ENCODE measurements at places on chromosomes 7 and 10.

GRCh38 chr10:123445261-123445775, 220.8 kb upstream of the GPR26 start:
- DNase-seq, result no peak

DNA sequence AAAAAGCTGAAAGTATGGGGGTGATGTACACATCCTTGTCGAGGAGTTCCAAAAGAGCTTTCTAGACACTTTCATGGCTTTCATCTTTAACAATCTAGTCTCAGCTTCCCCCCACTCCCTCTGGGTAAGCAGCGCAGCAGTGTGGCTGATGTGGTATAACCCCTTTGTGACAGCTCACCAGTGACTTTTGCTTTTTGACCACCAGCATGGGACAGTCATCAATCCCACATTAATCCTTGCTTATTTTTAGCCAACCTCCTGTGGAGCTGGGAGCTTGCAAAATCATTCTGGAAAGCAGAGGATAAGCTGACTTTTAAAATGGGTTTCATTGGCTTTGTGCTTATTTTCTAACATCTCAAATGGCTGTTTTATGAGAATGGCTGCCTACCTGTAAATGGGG, 272.7 kb downstream of the HDAC9 start:
- peak; percentile 78 for DNase-seq

DNA sequence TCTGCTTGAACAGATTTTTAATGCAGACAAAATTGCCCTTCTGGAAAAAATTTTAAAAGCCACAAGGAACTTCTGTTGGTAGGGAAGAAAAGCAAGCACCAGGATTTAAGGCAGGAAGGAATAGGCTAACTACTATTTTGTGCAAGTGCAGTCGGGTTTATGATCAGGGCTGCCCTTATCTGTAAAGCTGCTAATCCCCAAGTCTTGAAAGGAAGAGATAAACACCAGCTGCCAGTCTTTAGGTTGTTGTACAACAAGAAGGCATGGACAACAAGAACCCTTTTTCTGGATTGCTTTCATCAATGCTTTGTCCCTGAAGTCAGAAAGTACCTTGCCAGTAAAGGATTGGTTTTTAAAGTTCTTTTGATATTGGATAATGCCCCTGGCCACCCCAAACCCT, 40.7 kb downstream of the RALA start:
- DNase-seq, result no peak

DNA sequence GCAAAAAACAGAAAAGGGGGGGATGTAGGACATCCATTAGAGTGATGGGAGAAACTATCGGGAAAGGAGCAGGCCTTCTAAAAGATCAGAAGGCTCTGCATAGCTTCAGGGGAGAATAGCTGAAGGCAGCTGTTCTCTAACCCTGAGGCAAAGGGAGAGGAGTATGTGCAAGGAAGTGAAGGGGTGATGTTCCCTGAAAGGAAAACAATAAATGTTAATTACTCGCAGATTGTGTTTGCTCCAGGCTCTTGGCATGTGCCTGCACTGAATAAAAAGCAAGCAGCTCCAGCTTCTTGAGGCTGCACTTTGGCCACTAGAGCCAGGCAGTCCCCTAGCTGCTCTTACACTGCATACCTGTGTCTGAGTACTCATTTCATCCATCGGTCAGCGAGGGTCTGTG, 14.4 kb upstream of the STARD3NL start:
- DNase-seq, result no peak

GRCh38 chr7:140206616-140207389, 30.0 kb upstream of the KDM7A start:
- DNase-seq, result no peak

- DNase-seq, result no peak
Observed at GRCh38 chr10:126392068-126392467, 3.8 kb upstream of the ADAM12 start.

DNA sequence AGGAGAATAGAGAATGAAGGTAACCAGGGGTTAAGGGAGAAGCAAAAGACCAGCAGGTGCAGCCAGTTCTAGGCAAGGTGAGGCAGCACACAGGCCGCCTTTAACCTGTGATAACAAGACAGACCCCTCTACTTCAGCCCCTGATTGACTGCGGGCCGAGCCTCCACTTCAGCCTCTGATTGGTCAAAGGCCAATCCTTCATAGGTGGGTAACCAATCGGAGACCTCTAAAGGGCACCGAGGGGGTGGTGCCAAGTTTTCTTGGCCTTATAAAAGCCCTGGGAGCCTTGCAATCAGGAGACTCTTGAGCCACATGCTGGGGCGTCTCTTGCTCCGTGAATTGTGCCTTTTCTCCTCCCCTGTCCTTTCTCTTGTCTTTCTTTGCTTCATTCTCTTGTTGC, 98.8 kb downstream of the ELFN1 start:
- DNase-seq, result no peak

DNA sequence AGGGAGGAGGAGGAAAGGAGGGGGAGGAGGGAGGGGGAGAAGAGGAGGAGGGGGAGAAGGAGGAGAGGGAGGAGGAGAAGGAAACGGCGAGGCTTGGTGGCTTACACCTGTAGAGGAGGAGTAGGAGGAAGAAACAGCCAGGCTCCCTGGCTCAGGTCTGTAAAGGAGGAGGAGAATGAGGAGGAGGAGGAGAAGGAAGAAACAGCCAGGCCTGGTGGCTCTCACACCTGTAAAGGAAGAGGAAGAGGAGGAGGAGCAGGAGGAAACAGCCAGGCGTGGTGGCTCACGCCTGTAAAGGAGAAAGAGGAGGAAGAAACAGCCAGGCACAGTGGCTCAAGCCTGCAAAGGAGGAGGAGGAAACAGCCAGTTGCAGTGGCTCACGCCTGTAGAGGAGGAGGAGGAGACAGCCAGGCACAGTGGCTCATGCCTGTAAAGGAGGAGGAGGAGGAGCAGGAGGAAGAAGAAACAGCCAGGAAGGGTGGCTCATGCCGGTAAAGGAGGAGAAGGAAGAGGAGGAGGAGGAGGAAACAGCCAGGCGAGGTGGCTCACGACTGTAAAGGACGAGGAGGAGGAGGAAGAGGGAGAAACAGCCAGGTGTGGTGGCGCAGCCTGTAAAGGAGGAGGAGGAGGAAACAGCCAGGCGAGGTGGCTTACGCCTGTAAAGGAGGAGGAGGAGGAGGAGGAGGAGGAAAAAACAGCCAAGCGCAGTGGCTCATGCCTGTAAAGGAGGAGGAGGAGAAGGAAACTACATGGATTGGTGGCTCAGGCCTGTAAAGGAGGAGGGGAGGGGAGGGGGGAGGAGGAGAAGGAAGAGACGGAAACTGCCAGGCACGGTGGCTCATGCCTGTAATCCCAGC, 14.9 kb upstream of the CRCP start:
- peak; percentile 92 for DNase-seq

GRCh38 chr10:84205049-84205852, 10.9 kb downstream of the CDHR1 start:
- DNase-seq, result peak; percentile 49

DNA sequence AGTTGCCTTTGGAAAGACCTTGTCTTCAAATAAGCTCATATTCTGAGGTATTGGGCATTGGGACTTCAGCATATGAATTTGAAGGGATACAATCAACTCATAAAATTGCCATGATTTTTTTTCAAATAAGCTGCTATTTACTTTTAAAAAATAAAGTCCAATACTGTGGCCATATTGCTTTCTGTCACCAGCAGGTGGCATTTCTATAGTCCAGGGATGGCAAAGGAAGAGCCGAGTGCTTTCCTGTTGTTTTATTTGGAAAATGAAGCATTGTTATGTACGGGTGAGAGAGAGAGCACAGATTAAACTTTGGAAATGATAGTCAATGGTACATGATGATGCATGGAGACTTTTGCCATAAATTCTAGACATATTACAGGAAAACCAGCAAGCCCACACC, 104.1 kb upstream of the DPP6 start:
- no peak for DNase-seq

DNA sequence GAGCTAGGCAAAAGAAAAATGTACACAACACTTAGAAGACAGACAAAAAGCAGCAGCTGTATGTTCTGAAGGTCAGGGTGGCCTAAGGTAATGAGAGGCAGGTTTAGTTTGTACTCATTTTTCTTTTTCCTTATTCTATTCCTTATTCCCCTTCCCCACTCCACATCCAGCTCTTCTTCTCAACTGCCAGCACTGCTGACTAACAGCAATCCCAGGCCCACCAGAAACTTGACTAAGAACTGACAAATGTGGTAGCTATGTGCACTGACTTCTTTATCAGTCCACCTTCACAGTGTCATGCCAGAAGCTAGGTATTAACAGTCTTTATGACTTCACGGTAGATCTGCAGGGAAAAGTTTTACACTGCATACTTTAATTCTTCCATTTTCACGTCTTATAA, 6.1 kb downstream of the COPG2 start:
- no peak for DNase-seq

DNA sequence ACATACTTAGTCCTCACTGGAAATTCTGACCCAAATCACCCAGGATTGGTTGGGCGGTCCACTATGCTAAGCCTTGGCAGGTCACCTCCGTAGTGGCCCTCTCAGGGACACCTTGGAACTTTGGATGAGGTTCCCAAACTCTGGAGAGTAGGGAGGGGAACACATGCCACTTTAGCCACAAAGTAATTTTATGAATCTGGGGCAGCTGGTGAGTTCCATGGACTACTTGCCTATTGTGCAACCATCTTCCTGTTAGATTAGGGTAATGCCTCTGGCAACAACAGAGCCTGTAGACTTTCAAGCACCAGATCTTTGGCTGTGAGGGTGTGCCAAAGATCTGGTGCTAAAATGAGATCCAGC, 77.7 kb downstream of the ITGB8 start:
- peak; percentile 26 for DNase-seq

DNA sequence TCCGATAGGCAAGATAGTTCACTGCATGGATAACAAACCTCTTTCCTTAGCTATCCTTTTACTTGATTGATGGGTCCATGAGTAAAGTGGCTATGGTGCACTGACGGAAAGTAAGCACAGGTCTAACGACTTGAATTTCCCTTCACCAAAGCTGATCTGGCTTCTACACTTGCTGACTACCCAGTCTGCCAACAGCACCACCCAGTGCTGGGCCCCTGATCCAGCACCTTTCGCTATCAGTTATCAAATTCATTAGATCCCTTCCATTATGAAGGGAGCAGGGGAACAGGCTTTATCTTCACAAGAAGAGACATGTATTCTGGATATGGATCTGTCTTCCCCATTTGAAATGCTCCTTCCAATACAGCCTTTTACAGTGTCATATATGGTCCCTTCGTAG, 855.9 kb downstream of the GRID1 start:
- no peak for DNase-seq

DNA sequence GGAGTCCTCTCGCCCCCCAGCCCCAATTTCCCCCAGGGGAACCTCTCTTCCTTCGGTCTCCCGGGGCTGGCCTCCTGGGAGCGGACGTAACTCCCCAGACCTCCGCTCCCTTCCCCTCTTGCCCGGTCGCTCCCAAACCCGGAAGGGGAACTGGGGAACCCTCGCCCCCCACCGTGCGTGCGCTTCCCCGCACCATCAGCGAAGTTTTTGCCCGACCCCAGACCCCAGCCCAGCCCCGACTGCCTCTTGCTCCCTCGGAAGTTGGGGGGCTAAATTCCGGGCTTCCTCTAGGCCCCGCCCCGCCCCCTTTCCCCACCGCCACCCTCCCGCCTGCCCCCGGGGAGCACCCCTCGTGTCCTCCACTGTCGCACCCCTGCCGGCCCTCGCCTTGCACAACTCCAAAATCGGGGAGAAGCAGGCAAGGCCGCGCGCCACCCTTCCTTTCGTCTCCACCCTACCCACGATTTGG, 436 bp downstream of the GNB2 start:
- peak; percentile 25 for DNase-seq

DNA sequence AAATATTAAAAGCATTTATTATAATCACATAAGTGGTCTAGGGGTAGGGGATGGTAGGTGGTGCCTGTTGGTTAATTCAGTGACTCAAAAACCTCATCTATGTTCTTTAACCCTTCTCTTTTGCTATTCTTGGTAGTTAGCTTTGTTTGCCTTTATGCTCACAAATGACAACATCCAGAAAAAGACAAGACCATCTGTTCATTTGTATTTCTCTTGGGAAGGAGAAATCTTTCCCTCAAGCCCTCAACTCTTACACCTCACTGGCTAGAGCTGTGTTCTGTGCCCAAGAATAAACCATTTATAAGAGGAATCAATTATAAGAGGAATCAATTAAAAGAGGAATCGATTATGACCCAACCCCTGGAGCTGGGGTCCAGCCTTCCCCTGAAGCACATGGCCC, 10.8 kb upstream of the IFRD1 start:
- DNase-seq, result no peak

GRCh38 chr7:117706210-117706609, 167.0 kb downstream of the CTTNBP2 start:
- DNase-seq, result no peak

DNA sequence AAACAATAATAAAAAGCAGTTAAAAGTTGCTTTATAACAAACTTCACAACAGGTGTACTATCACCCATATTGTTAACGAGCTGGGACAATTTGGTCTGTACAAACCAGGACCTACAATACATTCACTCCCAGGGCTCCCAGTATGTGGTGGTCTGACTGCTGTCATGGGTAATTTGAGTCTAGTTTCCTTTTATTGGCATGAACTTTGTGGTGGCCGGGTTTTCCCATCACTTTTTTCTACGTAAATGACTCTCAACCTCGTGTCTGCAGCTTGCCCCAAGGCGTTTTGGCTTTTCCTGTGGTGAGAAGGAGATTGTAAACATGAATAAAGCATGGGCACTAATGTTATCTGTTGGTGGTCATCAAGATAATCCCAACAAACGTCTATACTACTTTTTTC, 118.7 kb upstream of the CDK6 start:
- DNase-seq, result no peak

GRCh38 chr7:90579181-90579688, 16.9 kb upstream of the CDK14 start:
- DNase-seq, result peak; percentile 95

GRCh38 chr10:94138391-94138790, 144.7 kb downstream of the PLCE1 start:
- DNase-seq, result peak; percentile 87

DNA sequence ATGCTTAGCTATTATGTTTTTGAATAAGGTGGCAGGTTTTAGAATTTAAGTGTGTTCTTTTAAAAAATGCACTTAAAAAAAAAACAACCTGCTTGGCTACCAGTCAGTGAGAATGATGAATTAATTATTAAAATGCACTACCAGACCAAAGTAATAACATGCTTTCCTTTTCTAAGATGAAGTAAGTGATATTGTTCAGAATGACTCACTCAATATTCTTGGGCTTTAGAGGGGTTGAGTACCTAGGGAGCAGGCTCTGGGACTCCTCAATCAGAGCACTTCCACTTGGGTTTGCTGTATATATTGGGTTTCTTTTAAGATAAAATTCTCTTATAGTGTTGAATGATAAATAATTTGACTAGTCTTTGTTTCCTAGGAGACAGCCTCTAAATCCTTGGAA, 8.6 kb downstream of the STAM start:
- DNase-seq, result peak; percentile 34

- DNase-seq, result peak; percentile 93
Observed at GRCh38 chr7:140625908-140626868, 14.4 kb downstream of the DENND2A start.

- DNase-seq, result no peak
Observed at GRCh38 chr7:156659961-156660360, 19.4 kb downstream of the RNF32 start.

GRCh38 chr7:35399840-35400239, 145.9 kb upstream of the TBX20 start:
- DNase-seq, result no peak

GRCh38 chr10:19570991-19571390, 245.2 kb upstream of the PLXDC2 start:
- DNase-seq, result peak; percentile 3

GRCh38 chr10:26556748-26557640, 118.9 kb downstream of the APBB1IP start:
- peak; percentile 76 for DNase-seq

Data from fibroblast of mammary gland (primary cell).